SJSA1 (cell line): ENCODE measurements at places on chromosomes 4 and X.

- H3K36me3 ChIP-seq, result no peaks in the 10 kb centered on the region
- DNase-seq, result no peak
- no peak overlapping the region for H3K4me3 ChIP-seq
These were observed 49.9 kb upstream of the SRD5A3 start for GRCh38 chr4:55296096-55296495.

GRCh38 chr4:182700362-182701160 lies 216.6 kb downstream of the DCTD start:
- no peak for DNase-seq
- no peak overlapping the region for H3K27ac ChIP-seq
- H3K4me1 ChIP-seq, result no peaks in the 10 kb centered on the region
- H3K27me3 ChIP-seq, result no peaks in the 10 kb centered on the region

GRCh38 chr4:152938237-152938947 lies 2.3 kb downstream of the FHDC1 start:
- H3K4me3 ChIP-seq, result peak overlapping the region; percentile 43
- H3K36me3 ChIP-seq, result no peaks in the 10 kb centered on the region
- no peak for DNase-seq
- no peak overlapping the region for H3K27ac ChIP-seq

- H3K36me3 ChIP-seq, result no peaks in the 10 kb centered on the region
- H3K4me3 ChIP-seq, result no peak overlapping the region
- H3K27me3 ChIP-seq, result no peaks in the 10 kb centered on the region
- DNase-seq, result no peak
These were observed 17.3 kb downstream of the TBC1D19 start for GRCh38 chr4:26601204-26601603.

- H3K36me3 ChIP-seq, result no peaks in the 10 kb centered on the region
- no peak overlapping the region for H3K27ac ChIP-seq
- no peak for DNase-seq
- H3K4me3 ChIP-seq, result no peak overlapping the region
- H3K4me1 ChIP-seq, result no peaks in the 10 kb centered on the region
These were observed 60.9 kb downstream of the BMP15 start for GRCh38 chrX:50971395-50971794.

GRCh38 chr4:52588771-52589591 lies 70.1 kb downstream of the USP46 start:
- DNase-seq, result peak; percentile 87
- no peaks in the 10 kb centered on the region for H3K36me3 ChIP-seq
- H3K4me3 ChIP-seq, result no peak overlapping the region
- H3K27me3 ChIP-seq, result no peaks in the 10 kb centered on the region
